ENCODE measurements at places on chromosomes 1 and 21.

DNA sequence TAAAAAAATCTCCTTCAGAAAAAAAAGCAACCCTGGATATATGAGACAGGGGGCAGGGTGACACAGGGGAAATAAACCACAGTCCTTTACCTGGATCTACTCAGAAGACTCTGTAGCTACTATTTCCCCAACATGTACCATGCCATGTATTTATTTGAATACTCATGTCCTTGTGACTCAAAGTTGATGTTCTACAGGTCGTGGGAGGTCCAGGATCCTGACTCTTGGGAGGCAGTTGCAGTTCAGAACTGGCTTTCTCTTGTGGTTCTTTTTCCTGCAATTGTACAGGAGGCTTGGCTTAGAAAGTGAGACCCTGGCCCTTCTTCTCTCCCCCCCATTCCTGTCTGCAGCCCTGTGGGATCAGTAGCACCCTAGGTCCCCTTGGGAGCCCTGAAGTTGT is 5.8 kb upstream of the IL24 start:
- H3K27ac ChIP-seq, result no peak overlapping the region
- H3K4me3 ChIP-seq, result no peak overlapping the region
- DNase-seq, result no peak
- H3K4me1 ChIP-seq, result no peaks in the 10 kb centered on the region
- no peaks in the 10 kb centered on the region for H3K36me3 ChIP-seq

GRCh38 chr1:158945061-158945460 is 13.7 kb downstream of the PYHIN1 start:
- H3K27ac ChIP-seq, result no peak overlapping the region
- no peak overlapping the region for H3K4me3 ChIP-seq

- H3K27ac ChIP-seq, result peak overlapping the region; percentile 93
- no peak for DNase-seq
- peaks cover 38% of the 10 kb centered on the region for H3K4me1 ChIP-seq
These were observed 20.6 kb downstream of the QSOX1 start for GRCh38 chr1:180175291-180175690.

GRCh38 chr1:29245876-29246275 is 9.6 kb downstream of the PTPRU start:
- no peaks in the 10 kb centered on the region for H3K27me3 ChIP-seq
- H3K36me3 ChIP-seq, result no peaks in the 10 kb centered on the region
- no peak overlapping the region for H3K4me3 ChIP-seq
- no peak for DNase-seq

DNA sequence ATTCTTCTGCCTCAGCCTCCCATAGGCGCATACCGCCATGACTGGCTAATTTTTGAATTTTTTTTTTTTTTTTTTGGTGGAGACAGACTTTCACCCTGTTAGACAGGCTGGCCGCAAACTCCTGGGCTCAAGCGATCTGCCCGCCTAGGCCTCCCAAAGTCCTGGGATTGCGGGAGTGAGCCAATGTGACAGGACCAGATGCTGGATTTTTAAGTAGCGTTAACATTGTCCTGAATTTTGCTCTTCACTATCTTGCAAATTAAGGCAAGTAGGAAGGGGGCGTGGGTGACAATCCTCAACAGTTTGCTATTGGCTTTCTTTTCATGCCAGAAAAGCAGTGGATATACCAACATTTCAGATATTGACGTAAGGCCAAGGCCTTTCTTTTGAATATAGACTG is 49.7 kb upstream of the TSNAX start:
- no peaks in the 10 kb centered on the region for H3K27me3 ChIP-seq
- H3K27ac ChIP-seq, result no peak overlapping the region
- no peaks in the 10 kb centered on the region for H3K36me3 ChIP-seq
- no peaks in the 10 kb centered on the region for H3K4me1 ChIP-seq

GRCh38 chr1:45635211-45635610 is 11.4 kb upstream of the CCDC17 start:
- H3K27ac ChIP-seq, result no peak overlapping the region
- H3K4me3 ChIP-seq, result no peak overlapping the region
- H3K4me1 ChIP-seq, result no peaks in the 10 kb centered on the region

DNA sequence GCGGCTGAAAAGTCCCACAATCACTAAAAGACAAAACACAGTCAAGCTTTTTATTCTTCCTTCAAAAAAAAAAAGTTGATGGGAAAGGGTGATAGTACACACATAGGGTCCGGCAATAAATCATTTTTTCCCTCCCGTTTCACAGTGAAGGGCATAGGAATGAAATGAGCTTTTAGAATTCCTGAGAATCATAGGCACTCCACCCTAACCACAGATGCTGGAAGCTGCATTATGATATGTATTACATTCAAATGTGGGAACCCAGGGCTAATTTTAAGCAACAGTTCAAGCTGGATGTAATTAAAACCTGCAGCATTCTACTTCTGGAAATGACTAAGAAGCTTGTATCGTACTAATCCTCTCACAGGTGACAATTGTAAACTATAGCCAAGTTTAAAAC is 75.7 kb upstream of the KCNJ15 start:
- no peak overlapping the region for H3K4me3 ChIP-seq
- H3K27me3 ChIP-seq, result no peaks in the 10 kb centered on the region
- no peaks in the 10 kb centered on the region for H3K4me1 ChIP-seq
- DNase-seq, result no peak

- no peak for DNase-seq
- no peak overlapping the region for H3K4me3 ChIP-seq
- H3K36me3 ChIP-seq, result no peaks in the 10 kb centered on the region
- no peak overlapping the region for H3K27ac ChIP-seq
These were observed 33.2 kb downstream of the PIK3R3 start for GRCh38 chr1:46099215-46099614.

GRCh38 chr21:39852726-39853500 is 14.3 kb upstream of the PCP4 start:
- DNase-seq, result no peak
- H3K36me3 ChIP-seq, result no peaks in the 10 kb centered on the region
- H3K4me3 ChIP-seq, result no peak overlapping the region
- no peak overlapping the region for H3K27ac ChIP-seq

- no peaks in the 10 kb centered on the region for H3K27me3 ChIP-seq
- no peaks in the 10 kb centered on the region for H3K36me3 ChIP-seq
- H3K4me1 ChIP-seq, result no peaks in the 10 kb centered on the region
- H3K27ac ChIP-seq, result no peak overlapping the region
- DNase-seq, result no peak
- no peak overlapping the region for H3K4me3 ChIP-seq
These were observed 11.8 kb downstream of the CHIT1 start for GRCh38 chr1:203217668-203218067.

DNA sequence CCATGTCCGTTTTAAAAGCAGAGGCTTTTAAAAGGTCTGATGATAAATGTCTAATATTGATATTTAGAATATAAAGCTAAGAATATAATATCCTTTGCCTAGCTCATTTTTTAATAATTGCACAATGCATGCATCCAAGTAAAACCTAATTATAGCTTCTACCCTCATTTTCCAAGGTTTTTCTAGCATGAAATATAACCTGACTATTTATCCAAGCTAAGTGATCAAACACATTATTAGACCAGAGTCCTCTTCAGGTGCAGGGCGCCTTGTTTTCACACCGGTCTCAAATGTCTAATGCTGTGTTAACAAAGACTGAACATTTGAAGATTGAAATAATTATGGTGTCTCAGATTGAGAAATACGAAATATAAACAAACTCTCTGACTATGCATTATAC is 648.9 kb upstream of the CXADR start:
- no peak overlapping the region for H3K27ac ChIP-seq
- no peak for DNase-seq
- H3K36me3 ChIP-seq, result no peaks in the 10 kb centered on the region
- H3K4me3 ChIP-seq, result no peak overlapping the region
- H3K27me3 ChIP-seq, result no peaks in the 10 kb centered on the region

- no peak overlapping the region for H3K4me3 ChIP-seq
- H3K36me3 ChIP-seq, result peaks cover 60% of the 10 kb centered on the region
- no peak for DNase-seq
These were observed 6.8 kb downstream of the TMEM9 start for GRCh38 chr1:201147396-201148015.

- H3K27ac ChIP-seq, result no peak overlapping the region
- H3K36me3 ChIP-seq, result no peaks in the 10 kb centered on the region
- H3K4me3 ChIP-seq, result no peak overlapping the region
- no peaks in the 10 kb centered on the region for H3K4me1 ChIP-seq
These were observed 23.7 kb upstream of the TMEM61 start for GRCh38 chr1:54956726-54957125.

GRCh38 chr1:226875641-226876295 is 5.4 kb downstream of the PSEN2 start:
- DNase-seq, result peak; percentile 13
- H3K27ac ChIP-seq, result no peak overlapping the region
- no peak overlapping the region for H3K4me3 ChIP-seq
- peaks cover 6% of the 10 kb centered on the region for H3K36me3 ChIP-seq
- no peaks in the 10 kb centered on the region for H3K27me3 ChIP-seq

DNA sequence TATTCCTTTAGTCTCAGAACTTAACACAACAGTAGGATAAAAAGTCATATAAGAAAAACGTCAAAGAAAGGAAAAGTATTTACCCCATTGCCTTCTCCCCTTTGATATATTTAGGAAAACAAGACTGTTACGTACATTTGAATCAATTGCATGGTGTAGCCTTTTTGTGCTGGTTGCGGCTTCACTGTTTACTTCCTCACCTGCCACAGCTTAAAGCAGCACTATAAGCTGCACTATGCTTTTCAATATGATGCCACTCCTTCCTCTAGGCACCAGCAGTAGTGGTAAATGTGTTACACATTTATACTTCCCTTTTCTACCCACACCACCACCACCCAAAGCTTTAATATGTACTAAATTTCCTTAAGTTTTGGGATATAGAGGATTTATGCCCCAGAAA is 111.1 kb downstream of the ATP1B1 start:
- no peak overlapping the region for H3K27ac ChIP-seq
- no peak for DNase-seq
- H3K36me3 ChIP-seq, result no peaks in the 10 kb centered on the region
- no peaks in the 10 kb centered on the region for H3K4me1 ChIP-seq

GRCh38 chr1:93814795-93815340 is 64.1 kb downstream of the DNTTIP2 start:
- DNase-seq, result no peak
- H3K36me3 ChIP-seq, result no peaks in the 10 kb centered on the region
- no peak overlapping the region for H3K4me3 ChIP-seq
- no peak overlapping the region for H3K27ac ChIP-seq
- no peaks in the 10 kb centered on the region for H3K4me1 ChIP-seq
- H3K27me3 ChIP-seq, result no peaks in the 10 kb centered on the region

All from right atrium auricular region (tissue), 2 donors.